NAMALWA (cell line): ENCODE measurements at places on chromosomes 11 and 22.
A peak's percentile ranks its signal among the peaks of the same experiment; 100 is the strongest.

DNA sequence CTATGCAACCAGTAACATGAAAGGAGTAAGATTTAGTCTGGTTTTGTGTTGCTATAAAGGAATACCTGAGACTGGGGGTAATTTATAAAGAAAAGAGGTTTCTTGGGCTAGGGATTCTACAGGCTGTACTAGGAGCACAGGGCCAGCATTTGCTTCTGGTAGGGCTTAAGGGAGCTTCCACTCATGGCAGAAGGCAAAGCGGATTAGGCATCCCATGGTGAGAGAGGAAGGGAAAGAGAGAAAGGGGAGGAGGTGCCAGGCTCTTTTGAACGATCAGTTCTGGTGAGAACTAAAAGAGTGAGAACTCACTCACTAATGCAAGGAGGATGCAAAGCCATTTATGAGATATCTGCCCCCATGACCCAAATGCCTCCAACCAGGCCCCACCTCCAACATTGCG, 283.2 kb downstream of the OPCML start:
- no peak for DNase-seq

- peak; percentile 51 for DNase-seq
Observed at GRCh38 chr11:23021287-23021863, 161.1 kb upstream of the CCDC179 start.

- DNase-seq, result no peak
Observed at GRCh38 chr11:27795955-27796861, 96.0 kb upstream of the BDNF start.

- DNase-seq, result peak; percentile 34
Observed at GRCh38 chr11:94417386-94417987, 16.3 kb upstream of the GPR83 start.

- DNase-seq, result no peak
Observed at GRCh38 chr11:95506777-95507176, 275.8 kb upstream of the SESN3 start.

DNA sequence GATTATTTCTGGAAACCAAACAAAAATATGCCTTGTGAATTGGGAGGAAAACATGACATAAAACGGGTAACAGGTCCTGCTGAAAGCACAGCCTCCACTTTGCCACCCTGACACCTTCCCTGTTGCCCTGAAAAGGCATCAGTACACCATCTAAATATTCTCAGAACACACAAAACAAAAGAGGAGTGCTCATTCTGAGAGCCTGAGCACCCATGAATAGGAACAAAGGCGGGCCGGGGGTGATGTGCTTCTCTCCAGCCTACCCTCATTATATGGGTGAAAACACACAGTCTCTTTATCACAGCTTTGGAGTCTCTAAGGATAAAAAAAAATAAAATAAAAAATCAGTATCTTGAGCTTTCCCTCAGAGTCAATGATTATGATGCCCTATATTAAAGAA, 19.7 kb downstream of the SCUBE2 start:
- DNase-seq, result no peak

- no peak for DNase-seq
Observed at GRCh38 chr11:120139316-120140069, 1.6 kb upstream of the TRIM29 start.
